Spleen (tissue), 13 donors: ENCODE measurements at places on chromosomes 3 and 15.

DNA sequence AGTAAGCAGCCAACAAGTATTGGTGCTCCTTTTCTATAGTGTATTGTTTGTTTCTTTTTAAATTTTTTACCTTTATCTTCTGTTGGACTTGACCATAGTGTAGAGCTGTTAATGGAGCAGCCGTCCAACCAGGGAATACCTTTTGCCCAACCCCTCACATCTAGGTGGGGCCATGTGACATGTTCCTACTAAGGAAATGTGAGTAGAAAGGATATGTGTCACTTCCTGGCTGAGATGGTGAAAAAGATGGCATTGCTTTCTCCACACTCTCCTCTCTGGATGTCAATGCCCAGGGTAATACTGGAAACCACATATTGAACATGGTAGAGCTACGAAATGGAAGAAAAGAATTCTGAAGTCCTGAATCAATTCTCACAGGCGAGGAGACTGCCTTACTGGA lies 218.8 kb downstream of the TBL1XR1 start:
- DNase-seq = no peak

GRCh38 chr3:147195887-147196286 lies 210.5 kb downstream of the ZIC4 start:
- DNase-seq = no peak

GRCh38 chr3:43537225-43537624 lies 84.6 kb downstream of the ANO10 start:
- DNase-seq = no peak

DNA sequence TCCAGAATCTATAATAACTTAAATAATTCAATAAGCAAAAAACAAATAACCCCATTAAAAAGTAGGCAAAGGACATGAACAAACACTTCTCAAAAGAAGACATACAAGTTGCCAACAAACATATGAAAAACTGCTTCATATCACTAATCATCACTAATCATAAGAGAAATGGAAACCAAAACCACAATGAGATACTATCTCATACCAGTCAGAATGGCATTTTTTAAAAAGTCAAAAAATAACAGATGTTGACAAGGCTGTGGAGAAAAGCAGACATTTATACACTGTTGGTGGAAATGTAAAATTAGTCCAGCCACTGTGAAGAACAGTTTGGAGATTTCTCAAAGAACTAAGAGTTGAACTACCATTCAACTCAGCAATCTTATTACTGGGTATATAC lies 19.5 kb upstream of the ZMAT3 start:
- no peak for DNase-seq

- no peak for DNase-seq
Measured at GRCh38 chr3:194346035-194346434, 5.1 kb downstream of the CPN2 start.

DNA sequence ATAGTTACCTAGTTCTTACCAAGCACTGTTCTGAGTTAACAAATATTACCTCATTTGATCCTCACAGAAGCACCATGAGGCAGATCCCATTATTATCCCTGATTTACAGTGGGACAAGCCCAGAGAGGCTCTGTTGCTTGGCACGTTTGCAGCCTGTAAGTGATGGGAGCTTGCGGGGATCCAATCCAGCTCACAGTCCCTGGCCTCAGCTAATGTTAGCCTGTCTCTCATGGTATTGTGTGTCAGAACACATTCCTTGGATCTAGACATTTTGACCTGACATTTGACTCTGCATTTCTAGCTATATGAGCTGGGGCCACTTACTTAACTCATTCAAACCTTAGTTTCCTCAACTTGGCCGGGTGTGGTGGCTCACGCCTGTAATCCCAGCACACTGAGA lies 246.9 kb upstream of the LRTM1 start:
- no peak for DNase-seq

DNA sequence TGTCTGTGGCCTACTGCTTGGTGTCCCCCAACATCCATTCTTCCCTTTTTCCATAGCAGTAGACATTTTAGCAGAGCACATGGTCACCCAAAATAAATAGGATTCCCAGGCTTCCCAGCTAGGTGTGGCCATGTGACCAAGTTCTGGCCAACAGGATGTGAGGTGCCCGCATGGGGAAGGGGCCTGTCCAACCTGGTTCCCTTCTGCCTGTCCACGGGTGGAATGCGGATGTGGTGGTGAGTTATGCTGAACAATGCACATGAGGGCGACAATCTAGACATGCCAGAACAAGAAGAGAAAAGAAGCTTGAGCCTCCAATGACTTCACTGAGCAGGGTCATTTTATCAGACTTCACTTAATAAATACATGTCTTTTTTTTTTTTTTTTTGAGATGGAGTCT lies 77.6 kb upstream of the DLG1 start:
- DNase-seq = peak; percentile 32

GRCh38 chr3:79586232-79586631 lies 181.6 kb downstream of the ROBO1 start:
- DNase-seq = no peak

- DNase-seq = no peak
Measured at GRCh38 chr15:90936823-90937222, 1.7 kb downstream of the UNC45A start.

DNA sequence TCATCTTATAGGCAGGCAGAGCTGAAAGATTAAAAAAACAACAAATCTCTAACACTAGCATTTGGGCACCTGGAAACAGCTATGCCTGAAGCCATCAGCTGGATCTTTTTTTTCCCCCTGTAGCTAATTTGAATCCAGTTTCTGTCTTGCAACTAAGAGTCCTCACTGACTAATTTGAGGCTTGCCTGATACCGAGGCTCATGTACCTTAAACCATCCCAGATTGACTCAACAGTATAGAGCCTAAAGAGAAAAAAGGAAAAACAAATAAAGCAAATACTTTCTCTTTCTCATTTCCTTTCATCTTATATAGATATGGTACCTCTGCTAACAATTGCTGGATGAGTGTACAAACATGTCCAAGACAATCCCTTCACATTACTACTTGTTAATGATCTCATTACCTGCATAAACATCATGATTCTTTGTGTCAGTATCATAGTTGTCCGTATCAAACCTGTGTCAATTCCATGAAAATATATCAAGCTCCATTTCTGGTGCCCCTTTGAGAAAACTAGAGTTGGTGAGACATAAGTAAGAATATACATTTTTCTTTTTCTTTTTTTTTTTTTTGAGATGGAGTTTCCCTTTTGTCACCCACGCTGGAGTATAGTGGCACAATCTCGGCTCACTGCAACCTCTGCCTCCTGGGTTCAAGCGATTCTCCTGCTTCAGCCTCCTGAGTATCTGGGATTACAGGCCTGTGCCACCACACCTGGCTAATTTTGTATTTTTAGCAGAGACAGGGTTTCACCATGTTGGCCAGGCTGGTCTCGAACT lies 43.1 kb downstream of the BHLHE40 start:
- DNase-seq = no peak

DNA sequence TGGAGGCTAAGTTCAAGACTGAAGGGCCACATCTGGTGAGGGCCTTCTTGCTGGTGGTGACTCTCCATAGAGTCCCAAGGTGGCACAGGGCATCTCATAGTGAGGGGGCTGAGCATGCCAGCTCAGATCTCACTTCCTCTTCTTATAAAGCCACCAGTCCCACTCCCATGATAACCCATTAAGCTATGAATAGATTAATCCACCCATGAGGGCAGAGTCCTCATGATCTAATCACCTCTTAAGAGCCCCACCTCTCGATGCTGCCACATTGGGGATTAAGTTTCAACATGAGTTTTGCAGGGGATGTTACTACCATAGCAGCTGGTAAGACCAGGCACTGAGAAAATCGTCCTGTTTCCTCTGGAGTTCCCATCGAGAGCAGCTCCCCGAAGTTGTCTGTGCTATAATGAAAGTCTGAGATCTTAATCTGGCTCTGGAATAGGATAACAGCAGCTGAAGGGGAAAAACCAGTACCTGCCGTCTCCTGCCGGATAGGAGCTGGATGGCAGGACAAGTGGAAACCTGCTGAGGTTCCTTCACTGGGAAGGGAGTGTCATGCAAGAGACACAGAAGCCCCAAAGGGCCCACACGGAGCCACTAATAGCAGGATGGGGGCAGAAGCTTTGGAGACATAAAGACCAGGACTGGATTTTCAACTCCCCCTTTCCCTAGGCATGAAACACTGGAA lies 79.5 kb upstream of the EPHB3 start:
- DNase-seq = no peak

DNA sequence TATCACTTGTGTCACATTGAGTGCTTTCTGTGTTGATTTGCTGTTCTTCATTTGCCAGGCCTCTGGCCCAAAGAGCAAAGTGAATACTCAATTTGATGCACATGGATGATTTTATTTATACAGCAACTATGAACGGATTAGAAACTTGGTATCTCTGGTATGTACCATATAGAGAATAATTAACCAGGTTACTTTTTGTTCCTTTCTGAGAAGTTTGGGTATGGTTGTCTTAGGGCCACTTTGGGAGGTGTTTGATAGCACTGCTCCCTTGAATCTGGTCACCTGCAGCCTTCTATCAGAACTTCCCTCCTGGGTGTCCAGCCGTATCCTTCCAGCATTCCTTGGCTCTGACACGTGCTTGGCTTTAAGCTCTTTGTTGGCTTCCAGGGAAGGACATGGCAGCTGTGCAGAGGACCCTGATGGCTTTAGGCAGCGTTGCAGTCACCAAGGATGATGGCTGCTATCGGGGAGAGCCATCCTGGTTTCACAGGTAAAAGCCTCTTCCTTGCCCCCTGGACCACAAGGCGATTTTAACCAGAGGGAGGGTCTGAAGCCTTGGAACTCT lies 12.7 kb downstream of the TAGLN3 start:
- no peak for DNase-seq

GRCh38 chr3:191399918-191400317 lies 61.0 kb upstream of the PYDC2 start:
- no peak for DNase-seq

GRCh38 chr15:62094388-62094787 lies 27.6 kb downstream of the C2CD4A start:
- no peak for DNase-seq

- DNase-seq = no peak
Measured at GRCh38 chr15:32802286-32802936, 84.6 kb downstream of the GREM1 start.

DNA sequence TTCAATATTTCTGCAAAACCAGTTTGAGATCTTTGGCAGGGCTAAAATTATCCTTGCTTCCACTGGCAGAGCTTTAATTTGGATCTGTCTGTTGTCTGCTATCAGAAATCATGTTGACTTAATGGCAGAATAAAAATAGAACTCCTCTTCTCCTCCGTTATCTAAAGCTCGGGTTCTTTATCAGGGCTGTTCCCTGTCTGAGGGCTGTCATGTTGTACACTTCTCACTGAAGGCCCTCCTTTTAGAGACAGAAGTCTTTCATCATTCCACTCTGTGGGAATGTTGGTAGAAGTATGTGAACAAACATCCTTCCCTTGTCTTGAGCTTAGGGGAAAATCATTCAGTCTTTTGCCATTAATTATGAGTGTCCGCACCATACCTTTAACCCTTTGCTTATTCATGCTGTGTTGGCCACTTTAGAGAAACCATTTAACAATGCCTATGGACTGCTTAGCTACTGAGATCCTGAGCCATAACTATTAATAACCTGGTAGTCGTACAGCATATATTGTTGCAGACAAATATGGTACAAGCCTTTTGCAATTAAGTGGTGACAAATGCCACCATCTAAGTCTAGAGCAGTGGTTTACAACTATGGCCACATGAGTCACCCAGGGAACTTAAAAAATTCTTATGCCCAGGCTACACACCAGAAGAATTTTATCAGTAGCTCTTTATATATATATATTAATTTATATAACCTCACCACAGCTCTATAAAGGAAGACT lies 226.0 kb upstream of the TPM1 start:
- DNase-seq = no peak

GRCh38 chr15:81106560-81106959 lies 27.5 kb upstream of the CFAP161 start:
- DNase-seq = no peak

DNA sequence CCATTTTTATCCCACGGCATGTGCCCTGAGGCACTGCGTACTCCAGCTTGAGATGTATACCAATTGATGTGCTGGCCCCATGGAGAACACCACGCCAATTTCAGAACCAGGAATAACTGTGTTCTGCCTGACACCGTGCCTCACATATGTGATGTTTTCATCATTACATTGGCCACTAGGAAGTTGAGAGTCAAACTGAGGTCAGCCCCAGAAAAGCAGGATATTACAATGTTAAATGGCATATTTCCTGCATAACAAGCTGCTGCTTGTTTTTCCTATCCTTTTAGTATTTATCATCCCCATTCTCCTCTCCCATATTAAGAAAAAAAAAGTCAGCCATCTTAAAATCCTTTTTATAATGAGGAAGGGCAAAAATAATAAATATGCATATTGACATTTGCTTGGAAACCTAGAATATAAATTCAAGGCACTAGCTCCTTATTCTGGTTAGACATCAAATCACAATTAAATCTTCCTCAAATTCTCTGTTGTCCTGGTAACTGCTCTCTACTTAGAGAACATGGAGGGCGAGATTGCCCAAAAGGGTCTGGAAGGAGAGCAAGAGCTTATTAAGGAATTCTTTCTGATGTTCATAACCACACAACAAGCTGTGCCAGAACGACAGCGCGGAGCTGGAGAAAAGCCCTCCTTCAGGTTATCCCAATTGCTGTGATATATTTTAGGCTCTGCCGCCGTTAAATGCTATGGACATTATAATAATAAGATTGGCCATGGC lies 112.6 kb downstream of the UACA start:
- DNase-seq = peak; percentile 42

GRCh38 chr3:39961230-39961629 lies 151.8 kb downstream of the MYRIP start:
- DNase-seq = no peak

- no peak for DNase-seq
Measured at GRCh38 chr3:71718072-71718471, 7.1 kb downstream of the EIF4E3 start.
